ENCODE measurements at places on chromosomes 1 and 21.
A peak's percentile ranks its signal among the peaks of the same experiment; 100 is the strongest.

GRCh38 chr21:15023776-15024175, 41.0 kb downstream of the NRIP1 start:
- no peak for DNase-seq

GRCh38 chr1:159100589-159100988, 24.0 kb upstream of the AIM2 start:
- DNase-seq, result no peak

DNA sequence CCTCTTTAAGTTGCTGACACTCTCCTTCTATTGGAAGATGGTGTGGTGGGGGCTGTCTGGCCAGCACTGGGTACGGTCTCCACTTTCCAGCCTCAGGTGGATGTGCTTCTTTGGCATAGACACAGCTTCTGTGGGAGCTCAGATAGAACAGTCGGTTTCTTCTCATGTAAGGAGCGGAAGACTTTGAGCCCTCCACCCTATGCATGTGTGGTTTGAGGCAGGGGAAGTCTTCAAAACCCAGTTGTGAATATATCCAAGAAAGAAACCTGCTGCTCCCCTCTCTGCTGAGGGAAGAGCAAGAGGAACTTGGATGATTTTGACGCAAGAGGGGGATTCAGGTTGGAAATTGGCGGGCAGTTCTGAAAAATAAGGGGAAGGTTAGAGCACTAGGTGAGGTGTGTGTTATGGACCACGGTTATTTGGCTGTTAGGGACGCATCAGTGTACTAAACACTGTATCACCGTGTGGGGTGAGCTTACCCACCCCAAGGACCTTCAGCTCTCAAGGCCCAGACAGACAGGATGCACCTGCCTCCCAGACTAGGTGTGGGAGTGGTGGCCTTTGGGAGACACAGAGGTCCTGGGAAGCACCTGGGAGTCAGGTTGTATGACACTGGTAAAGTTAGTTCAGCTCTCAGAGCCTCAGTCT, 36.2 kb downstream of the IL6R start:
- DNase-seq, result peak; percentile 21

DNA sequence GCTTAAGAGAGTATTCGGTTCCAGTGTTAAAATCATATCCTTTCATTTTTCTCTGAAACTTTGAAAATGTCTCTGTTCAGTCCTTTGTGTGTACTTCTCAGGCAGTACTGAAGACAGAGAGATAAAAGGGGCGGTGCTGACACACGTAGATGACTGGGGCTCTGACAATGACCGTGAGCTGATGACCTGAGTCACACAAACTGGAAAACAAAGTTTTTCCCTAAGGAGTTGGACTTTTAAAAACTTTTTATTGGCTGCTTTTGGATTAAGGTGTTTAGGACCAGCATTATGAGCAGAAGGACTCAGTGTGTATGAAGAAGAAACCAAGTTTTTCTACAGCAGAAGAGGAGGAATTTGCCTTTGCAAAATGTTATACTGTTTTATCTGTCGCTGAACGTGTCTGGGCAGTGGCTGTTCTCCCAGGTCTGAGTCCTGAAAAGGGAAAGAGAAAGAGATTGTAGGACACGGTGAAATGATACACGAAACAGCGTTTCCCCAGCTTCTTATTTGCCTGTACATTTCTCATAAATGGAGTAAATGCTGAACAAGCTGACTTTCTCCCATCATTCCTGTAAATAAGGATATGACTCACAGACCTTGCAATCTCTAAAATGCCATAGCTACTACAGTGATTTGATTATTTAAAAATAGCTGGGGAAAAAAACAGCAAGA, 51.5 kb downstream of the MAP3K7CL start:
- DNase-seq, result no peak

DNA sequence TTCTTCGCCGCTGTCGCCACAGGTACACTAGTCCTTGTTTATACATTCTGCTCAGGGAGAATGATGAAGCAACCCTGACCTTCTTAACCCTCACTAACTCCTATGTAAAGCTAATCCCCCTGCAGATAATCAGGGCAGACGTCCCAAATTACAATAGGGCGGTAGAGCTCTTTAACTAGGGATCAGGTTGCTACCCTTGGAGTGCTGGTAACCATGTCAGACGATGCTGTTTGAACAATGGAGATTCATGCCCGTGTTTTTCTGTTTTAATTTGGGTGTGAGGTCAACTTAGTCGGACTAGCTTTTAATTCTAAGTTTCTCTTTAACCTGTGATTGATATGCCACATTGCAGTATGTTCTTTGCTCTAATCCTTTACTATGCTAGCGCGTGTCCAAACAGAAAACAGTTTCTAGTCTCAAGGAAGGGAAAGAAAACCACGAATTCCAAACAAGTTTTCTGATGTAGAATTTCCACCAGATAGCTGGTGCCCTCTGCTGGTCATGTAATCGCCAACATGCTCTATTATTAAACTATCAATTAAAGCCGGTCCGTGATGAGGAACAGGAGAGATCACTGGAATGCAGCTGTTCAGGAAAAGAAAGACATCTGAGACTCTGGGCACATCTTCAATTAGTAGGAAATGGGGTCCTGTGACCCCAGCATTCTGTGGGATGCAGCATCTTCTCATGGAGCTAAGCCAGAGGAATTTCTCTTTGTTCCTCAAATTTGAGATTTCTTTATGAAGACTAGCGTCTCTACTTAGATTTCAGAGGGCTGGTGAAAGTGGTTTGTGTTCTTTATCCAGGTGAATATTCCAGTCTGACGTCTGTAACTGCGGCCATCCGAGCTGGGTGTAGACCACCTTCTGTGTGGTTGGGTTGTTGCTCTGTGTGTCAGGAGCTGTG, 18.3 kb upstream of the VAMP3 start:
- DNase-seq, result peak; percentile 42

DNA sequence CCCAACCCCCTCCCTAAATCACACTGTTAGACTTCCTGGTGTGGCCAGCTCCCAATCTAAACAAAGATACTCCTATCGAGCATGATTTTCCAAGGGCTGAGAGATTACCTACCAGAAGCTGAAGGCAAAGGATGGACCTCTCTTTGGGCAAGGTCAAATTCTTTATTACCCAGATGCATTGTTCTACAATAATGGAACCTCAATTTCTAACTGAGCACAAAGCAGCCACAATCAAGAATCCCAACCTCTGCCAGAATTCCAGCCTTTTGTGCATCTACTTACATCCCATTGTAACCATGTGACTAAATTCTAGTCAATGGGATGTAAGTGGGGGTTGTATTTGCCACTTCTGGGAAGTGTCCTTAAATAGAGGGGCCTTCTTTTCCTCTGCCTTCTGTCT, 24.9 kb upstream of the VPS26C start:
- DNase-seq, result no peak

GRCh38 chr1:60173729-60174505, 100.3 kb upstream of the C1orf87 start:
- DNase-seq, result no peak

- no peak for DNase-seq
Observed at GRCh38 chr1:208189183-208189582, 55.0 kb downstream of the PLXNA2 start.

GRCh38 chr1:170321113-170321512, 175.4 kb downstream of the NTMT2 start:
- DNase-seq, result no peak

DNA sequence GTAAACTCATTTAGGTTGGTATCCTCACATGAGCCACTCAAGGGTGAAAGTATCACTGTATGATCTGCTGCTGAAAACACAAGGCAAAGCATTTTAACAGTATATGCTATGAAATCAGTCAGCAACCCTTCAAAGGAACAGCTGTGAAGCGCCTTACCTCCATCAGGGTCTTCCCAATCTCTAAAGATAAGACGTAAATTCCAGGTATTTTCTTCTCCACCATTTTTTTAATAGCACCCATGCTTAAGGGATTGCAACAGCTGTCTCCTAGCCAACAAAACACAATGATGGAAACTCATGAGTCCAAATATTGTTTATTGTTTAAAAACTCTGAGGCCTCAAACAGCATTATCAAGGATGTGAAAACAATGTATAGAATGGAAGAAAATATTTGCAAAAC, 4.8 kb downstream of the PPT1 start:
- DNase-seq, result no peak

DNA sequence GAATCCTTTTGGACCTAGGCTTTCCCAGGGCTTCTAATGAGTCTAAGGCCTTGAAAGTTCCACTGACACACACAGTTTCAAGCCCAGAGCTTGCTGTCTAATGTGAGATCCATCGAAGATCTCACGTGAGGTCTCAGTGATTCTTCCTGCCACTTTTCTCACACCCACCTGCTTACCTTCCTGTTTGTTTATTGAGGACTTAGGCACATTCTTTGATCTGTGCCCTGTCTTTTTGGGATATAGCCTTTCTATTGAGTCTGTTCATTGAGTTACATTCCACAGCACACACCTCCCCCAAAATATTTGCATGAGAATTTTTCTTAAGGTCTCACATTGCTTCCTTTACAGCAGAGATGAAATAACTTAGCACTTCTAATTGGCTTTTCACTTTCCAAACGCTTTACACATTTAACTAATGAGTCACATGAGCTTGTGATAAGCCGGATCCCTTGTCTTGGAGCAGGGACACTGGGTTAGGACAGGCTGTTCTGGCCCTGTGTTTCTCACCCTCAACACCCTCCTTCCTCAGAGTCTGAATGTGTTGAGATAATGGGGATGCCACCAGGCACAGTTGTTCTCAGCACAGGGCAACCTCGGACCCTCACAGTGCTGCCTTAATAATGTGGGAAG, 288.3 kb downstream of the TM2D1 start:
- no peak for DNase-seq

DNA sequence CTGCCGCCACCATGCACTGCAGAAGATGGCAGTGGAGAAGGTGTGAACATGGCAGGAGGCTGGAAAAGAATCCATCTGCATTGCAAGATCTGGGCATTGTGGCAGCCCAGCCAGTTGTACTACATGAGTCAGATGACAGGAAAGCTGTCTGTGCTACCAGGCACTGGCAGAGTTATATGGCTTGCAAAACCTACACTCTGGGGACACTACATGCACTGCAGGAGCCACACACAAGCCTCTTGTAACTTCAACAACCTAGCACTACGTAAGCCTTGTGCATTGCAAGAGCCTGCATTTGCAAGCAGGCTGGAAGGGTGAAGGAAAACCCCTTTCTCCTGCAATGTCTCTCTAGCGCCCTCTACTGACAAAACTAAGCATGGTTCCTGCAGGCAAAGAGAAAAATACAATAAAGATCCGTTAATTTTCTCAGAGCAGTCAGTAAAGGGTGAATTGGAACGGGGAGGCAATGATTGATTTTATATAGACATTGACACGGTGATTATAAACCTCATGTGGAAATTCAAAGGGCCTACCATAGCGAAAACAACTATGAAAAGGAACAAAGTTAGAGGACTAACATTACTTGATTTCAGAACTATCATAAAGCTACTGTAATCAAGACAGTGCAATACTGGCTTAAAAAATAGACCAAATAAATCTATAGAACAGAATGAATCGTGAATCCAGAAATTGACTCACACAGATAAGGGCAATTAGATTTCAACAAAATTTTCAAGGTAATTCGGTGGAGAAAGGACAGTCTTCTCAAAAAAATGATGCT, 26.2 kb upstream of the DYNLT5 start:
- peak; percentile 56 for DNase-seq

DNA sequence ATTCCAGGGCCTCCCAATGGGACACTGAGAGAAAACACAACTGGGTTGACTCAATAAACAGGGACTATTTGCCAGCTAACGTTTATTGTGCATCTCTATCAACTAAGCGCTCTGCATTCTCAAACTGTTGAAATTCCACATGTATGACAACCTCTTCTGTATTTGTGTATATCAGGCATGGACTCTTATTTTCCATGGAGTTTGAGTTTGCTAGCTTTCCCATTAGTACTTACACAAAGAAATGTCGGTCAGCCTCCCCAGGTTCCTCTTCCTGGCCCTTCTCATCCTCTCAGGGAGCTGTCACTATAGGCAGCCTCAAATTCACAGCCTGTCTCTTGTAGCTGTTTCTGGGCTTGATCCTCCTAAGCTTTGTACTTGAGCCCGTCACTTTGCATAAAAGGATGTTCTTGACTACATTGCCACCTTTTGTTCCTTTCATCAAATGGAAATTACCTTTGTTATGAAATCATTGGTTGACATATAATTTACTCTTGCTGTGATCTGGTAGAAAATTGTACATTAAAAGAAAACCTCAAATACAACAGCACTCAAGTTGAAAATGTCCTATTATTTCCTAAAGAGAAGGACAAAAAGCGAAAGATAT, 60.0 kb upstream of the NTPCR start:
- DNase-seq, result no peak

GRCh38 chr1:164466001-164466421, 93.0 kb upstream of the PBX1 start:
- DNase-seq, result no peak

GRCh38 chr1:162951553-162952315, 90.8 kb upstream of the CCDC190 start:
- DNase-seq, result no peak

- no peak for DNase-seq
Observed at GRCh38 chr21:28439788-28440187, 552.9 kb downstream of the LTN1 start.

- no peak for DNase-seq
Observed at GRCh38 chr1:181184621-181185020, 96.1 kb downstream of the IER5 start.

DNA sequence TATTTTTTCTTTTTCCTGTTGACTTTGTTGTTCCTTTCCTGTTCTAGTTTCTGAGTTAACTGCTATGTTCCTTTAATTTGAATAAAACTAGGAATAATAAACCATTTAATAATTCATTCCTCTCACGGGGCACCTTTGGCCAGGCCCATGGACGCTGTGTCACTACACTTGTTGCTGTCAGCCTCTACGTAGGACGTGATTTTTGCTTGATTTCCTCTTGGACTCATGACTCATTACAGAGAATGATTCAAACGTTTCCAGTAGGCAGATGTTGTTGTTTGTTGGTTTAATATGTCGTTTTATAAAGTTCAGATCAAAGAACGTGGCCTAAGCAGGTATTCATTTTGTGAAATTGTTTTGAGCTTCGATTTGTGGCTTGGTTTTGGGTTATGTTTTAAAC, 9.1 kb upstream of the SLC19A1 start:
- peak; percentile 65 for DNase-seq

DNA sequence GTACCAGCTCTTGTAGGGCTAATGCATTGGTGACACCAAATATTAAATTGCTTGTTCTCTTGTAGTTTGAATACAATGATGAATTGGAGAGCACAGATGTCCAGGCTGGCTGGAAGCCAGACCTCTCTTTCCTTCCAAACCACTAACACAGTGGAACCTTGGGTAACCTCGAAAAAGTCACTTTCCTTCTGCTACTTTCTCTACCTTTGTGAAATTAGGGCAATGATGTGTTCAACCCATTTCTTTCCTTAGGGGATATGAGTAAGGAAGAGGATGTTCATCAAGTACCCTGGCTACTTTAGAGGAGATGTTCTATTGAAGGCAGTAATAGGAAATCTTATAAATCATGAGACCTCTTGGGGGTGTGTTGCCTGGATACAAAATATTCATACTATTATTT, 55.7 kb downstream of the XCL2 start:
- no peak for DNase-seq

- DNase-seq, result peak; percentile 66
Observed at GRCh38 chr1:210373878-210374599, 45.3 kb downstream of the HHAT start.

- DNase-seq, result no peak
Observed at GRCh38 chr1:30834253-30834652, 74.3 kb downstream of the SDC3 start.

GRCh38 chr1:43317817-43318471, 17.2 kb downstream of the TIE1 start:
- DNase-seq, result no peak

GRCh38 chr1:232452117-232452516, 177.8 kb downstream of the SIPA1L2 start:
- DNase-seq, result no peak
